ENCODE measurements at places on chromosomes 5 and 9. TPM values are rescaled to one million over a fixed set of nuclear protein-coding genes. Genes with fewer than 3 reads are reported as not detected.

ACOT12 gene
- not detected for total RNA-seq

ANKDD1B gene
- total RNA-seq, result not detected

SCGB3A2 gene
- not detected for total RNA-seq

CD72 gene
- 0.59 TPM for total RNA-seq

- no peak for DNase-seq
Observed at GRCh38 chr5:143376911-143377813, 26.3 kb downstream of the NR3C1 start.

GRCh38 chr5:95866435-95867040, 44.0 kb upstream of the GLRX start:
- DNase-seq, result no peak

GRCh38 chr9:69020301-69021145, 6.6 kb upstream of the PRKACG start:
- no peak for DNase-seq

- DNase-seq, result no peak
Observed at GRCh38 chr5:160966921-160967320, 114.9 kb upstream of the ATP10B start.
